ENCODE measurements at places on chromosomes 11 and 22.

- no peak for DNase-seq
These were observed 59.1 kb upstream of the SLC22A12 start for GRCh38 chr11:64531906-64532312.

DNA sequence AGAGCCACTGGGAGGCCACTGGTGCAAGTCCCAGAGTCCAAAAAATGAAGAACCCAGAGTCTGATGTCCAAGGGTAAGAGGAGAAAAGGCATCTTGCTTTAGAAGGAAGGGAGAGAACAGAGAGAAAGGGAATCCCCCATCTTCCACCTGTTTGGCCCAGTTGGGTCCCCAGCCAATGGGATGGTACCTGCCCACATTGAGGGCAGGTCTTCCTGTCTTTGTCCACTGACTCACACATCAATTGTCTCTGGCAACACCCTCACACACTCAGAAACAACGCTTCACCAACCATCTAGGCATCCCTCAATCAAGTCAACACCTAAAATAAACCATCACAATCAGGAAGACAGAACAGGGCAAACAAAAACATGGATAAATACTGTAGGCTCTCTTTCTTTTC lies 6.3 kb downstream of the COMMD9 start:
- DNase-seq = no peak

DNA sequence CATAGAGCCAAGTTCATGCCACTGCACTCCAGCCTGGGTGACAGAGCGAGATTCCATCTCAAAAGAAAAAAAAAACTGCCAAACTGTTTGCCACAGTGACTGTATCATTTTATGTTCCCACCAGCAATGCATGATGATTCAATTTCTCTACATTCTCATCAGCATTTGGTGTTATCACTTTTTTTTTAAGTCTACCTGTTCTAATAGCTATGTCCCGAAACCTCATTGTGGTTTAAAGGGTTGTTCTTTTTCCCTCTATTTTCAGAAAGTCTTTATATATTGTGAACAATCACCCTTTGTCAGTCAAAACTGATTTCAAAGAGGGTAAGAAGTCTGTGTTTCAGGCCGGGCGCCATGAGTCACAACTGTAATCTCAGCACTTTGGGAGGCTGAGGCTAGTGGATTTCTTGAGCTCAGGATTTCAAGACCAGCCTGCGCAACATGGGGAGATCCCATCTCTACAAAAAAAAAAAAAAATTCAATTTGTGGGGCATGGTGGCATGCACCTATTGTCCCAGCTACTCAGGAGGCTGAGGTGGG lies 14.8 kb upstream of the FAM168A start:
- DNase-seq = no peak

- DNase-seq = no peak
These were observed 135.5 kb downstream of the ETS1 start for GRCh38 chr11:128451652-128452470.

DNA sequence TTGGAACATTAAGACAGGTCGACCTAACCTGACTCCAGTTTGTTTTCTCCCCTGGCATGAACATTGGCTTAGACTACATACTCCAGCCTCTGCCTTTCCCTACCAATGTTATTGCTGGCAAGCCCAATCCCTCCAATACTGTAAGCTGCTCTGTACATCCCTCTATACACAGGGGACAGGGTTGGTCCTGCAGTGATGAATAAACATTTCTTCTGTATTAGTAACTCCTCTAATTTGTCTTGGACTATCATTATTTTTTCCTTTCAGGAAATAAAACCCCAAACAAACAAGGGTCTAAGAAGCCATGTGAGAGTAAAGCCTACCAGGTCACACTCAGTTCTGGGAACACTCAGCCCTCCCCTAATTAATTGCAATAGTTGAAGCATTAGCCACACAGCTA lies 35.1 kb upstream of the FJX1 start:
- DNase-seq = no peak

GRCh38 chr11:130531061-130531460 lies 82.6 kb downstream of the ADAMTS15 start:
- no peak for DNase-seq

DNA sequence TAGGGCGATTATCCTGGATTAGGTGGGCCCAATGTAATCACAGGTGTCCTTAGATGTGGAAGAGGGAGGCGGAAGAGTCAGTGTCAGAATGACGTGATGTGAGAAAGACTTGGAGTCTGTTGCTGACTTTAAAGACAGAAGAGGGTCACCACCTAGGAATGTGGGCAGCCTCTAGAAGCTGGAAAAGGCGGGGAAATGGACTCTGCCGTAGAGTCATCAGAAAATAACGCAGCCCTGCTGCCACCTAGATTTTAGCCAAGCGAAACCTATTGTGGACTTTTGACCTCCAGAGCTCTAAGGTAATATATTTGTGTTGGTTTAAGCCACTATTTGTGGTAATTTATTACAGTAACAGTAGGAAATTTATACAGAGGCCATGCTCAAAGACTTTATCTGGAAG lies 4.8 kb downstream of the DDX10 start:
- no peak for DNase-seq

DNA sequence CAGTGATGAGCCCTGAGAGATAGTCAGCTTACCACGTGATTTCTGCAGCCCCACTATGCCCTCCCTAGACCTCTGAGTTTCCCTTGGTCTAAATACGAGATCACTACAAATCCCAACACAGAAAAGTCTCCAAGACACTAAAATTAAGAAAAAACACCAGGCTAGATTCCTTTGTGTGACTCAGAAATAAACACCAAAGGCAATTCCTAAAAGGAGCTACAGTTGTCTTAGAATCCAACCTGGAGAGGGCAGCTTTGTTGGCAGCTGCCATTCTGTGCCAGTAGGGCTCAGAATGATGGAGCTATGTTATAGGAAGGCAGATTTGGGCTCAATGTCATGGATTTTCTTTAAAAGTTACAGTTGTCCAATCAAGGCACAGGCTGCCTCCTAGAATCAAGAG lies 37.1 kb upstream of the HMGXB4 start:
- no peak for DNase-seq

DNA sequence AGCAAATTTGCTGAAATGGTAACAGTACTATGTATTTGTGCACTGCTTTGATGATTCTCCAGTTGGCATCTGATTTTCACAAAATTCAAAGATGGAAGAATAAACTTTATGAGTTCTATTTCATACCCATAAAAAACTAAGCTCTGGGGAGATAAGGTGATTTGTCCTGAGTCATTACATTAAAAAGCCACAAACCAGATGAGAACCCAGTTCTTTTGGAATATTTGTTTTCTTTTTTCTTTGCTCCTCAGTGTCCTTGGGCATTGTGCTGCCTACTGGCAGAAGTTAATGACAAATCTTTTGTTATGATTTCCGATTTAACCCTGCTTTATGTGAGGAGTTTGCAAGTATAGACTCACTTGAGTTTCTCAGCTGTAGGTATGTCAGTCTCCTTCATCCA lies 45.4 kb upstream of the AMOTL1 start:
- no peak for DNase-seq

DNA sequence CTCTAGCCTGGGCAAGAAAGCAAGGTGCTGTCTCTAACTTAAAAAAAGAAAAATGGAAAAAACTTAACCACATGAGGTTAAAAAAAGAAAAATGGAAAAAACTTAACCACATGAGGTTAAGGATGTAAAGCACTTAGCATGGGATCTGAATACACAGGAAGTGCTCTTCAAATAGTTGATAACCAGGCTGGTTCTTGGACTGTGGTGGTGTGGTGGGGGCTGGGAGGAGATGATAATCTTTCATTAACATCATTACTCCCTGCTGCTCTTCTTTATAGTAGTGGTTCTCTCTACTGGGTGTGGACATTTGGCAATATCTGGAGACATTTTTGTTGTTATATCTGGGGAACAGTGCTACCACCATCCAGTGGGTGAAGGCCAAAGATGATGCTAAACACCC lies 88.4 kb downstream of the TTC17 start:
- no peak for DNase-seq

DNA sequence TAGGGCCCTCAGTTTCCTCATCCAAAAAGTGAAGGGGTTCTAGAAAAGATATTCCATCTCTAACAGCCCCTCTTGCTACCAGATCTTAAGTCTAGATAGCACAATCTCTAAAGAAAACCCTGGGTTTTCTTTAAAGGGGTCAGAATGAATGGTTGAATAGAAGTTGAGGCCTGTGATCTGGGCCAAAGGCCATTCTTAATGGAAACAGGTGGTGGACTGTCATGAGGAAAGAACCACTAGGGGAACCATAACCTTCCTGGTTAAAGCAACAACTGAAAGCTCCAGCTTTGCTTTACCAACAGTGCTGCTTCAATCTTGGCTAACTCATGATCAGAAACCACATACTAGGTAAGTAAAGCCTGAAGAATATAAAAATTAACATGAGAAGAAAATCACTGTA lies 1.8 kb downstream of the CELF1 start:
- DNase-seq = no peak

DNA sequence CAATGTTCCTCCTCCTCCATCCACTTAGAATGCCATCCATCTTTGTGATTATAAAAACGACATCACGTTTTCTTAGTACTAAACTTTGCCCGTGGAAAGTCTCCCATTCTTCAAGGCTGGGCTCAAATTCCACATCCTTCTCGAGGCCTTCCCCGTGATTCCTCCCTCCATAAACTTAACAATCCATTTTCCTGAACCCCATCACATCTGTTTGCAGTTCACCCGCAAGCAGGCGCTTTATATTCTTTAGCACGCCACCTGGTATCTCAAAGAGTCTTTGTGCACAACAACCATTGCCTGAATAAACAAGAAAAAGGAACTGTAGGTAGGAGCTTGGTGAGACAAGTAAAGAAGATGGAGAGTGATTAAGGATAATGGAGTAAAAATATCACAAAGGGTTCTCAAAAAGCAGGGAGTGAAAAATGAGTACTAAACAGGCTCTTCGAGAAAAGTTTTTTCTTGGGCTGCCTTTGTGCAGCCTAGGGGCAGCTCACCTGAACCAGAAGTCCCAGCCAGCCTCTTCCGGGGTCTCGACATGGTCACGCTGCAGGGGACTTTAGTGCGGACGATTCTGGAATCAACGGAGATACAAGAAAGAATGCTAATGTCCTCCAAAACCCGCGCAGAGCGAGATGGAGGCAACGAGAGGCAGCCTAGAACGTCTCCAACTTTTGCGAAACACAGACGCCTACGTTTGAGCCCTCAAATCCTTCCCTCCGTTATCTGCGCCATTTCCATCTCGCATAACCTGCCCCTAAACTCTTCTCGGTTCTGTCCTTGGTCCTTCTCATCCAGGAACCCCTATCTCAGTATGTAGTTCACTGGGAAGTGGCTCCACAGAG lies 585 bp downstream of the THYN1 start:
- no peak for DNase-seq

GRCh38 chr22:49770547-49771265 lies 57.0 kb downstream of the BRD1 start:
- DNase-seq = no peak

GRCh38 chr11:118615282-118615975 lies 8.0 kb downstream of the PHLDB1 start:
- DNase-seq = no peak

GRCh38 chr11:47248304-47248663 lies 330 bp downstream of the ACP2 start:
- no peak for DNase-seq

DNA sequence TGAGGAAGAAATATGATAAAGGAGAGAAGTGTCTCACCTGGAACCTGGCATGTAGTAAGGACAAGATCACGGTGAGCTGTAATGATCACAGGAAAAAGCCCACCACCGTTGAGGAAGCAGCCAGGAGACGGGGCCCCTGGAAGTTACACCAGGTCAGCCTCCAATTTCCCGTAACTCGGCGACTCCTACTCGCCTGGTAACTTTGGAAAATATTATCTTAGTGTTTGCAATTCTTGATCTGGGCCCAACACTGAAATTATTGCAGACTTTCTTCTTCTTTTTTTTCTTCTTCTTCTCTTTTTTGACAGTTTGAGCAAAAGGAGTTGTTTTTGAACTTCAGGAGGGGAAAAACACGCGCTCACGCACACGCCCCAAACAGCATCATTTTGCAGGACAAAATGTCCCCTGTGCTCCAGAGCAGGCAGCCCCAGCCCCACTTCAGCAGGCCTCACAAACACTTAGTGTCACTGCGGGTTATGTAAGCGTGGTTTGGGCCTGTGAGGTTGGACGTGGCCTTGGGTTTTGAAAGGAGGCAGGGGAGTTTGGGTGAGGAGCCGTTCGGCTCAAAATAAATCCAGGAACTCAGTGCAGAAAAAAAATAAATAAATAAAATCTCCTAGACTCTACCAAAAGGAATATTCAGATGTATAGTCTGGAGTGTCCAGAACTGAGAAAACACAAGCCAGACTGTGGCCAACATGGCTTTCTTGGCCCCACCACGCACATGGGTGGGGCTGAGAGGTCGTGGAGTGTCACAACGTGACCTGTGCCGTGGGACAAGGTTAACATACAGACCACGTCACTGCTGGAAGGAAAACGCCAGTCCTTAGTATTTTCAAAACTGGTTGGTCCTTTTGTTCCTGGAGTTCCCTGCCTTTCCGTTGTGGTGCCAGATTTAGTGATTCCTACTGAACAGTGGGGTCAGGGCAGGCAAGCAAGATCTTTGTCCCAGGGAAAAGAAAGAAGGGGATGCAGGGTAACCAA lies 26.3 kb upstream of the MN1 start:
- DNase-seq = no peak
